Stimulated activated CD4-positive, alpha-beta T cell treated with anti-CD3 and anti-CD28 coated beads, Interleukin-1b, Interleukin-23, amount 100 ng/mL, for 48 hours (primary cell): ENCODE measurements at places on chromosomes 12 and 14.

GRCh38 chr12:15966426-15966825 is 55.3 kb downstream of the DERA start:
- no peak for DNase-seq

GRCh38 chr14:73472185-73473114 is 14.1 kb upstream of the NUMB start:
- DNase-seq, result no peak

GRCh38 chr12:123888989-123889388 is 83.6 kb downstream of the CCDC92 start:
- DNase-seq, result no peak

- DNase-seq, result no peak
Observed at GRCh38 chr12:49049566-49050224, 10.9 kb downstream of the KMT2D start.

DNA sequence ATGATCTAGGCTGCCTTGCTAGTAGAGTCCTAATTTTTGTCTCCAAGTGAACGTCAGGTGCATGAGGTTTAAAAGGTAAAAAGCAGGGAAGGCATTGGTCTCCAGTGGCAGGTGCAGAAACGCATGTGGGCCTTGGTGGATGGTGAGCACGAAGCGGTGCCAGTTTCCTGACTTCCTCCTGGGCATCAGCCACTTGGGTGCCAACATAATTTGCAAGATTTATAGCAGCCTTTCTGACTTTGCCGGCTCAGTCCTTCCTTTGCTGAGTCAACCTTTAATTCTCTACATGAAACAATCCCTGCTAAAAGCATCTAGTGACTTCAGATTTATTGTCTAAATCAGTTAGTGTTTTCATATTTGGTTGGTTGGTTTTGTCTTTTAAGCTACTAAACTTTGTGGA is 355.7 kb upstream of the TMEM132C start:
- DNase-seq, result no peak

DNA sequence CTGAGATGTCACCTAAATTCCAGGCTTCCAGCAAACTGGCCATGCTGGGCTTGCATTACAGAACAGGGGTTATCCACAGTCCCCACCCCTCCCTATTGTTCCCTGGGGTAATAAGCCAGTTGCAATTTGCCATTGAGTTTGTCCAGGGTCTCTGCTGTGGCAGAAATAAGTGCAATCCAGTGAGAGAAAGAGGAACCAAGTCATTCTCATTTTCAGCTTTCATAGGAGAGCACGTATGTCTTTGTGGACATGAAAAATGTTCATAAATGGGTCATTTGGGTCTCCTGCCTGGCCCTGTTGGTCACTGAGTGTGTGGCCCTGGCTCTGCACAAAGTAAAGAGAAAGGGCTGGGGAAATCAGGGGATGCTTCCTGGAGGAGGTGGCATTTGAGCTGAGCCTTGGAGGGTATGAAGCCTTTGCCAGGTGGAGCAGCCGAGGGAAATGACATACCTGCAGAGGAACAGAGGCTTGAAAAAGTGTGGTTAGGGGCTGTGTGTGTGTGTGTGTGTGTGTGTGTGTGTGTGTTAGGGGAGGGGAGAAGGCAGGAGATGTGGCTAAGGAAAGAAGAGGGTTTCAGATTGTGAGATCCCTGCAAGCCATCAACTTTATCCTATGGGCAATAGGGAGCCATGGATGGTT is 29.3 kb downstream of the CMKLR1 start:
- no peak for DNase-seq

DNA sequence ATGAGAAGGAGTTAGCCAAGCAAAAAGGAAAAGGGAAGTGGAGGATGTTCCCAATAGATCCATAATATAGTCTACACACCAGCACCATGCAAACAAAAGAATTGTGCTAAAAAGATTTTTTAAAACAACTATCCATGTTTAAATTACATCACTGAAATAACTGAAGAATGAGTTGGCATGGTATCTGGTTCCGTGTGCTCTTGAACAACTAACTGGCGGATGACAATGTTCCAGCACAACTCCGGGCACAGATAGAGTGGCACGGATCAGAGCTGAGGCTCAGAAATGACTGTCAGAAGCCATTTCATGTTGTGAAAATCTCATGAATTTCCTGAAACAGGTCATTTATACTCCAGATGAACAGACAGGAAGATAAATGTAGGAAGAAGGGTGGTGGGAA is 153.1 kb downstream of the HMGA2 start:
- DNase-seq, result no peak

DNA sequence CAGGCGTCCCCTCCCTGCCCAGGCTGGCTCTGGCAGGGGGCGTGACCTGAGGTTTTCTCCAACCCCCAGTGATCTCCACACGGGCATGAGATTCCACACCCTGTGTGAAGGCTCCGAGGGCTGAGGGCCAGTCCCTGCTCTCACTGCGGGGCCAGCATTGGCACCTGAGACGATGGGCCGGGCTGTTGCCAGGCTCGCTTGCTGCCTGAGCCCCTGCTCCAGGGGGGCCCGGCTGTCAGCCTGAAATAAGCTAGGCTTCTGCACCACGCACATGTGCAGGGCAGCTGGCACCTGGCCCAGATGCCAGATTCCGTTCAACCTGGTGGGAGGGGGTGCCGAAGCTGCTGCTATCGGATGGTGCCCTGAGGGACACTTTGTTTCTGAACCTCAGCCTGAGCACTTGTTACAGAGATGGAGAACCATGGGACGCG is 196.5 kb upstream of the PRMT8 start:
- no peak for DNase-seq

DNA sequence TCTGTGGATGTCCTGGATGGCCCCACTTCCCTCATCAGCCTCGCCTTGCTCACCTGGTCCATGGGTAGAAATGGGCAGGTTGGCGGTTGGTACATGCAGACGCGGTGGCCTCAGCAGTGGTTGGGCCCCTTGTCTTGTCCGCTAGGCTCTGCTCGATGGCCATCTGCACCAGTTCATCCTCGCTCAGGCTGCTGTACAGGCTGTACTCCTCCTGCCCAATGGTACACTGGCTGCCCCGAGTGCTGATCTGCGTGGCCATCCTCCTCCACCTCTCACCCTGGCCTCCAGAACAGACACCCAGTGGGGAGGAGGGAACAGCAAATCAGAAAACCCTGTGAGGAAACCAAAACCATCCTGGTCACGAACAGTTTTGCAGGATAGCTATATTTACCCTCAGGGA is 12.1 kb downstream of the ASB2 start:
- no peak for DNase-seq

DNA sequence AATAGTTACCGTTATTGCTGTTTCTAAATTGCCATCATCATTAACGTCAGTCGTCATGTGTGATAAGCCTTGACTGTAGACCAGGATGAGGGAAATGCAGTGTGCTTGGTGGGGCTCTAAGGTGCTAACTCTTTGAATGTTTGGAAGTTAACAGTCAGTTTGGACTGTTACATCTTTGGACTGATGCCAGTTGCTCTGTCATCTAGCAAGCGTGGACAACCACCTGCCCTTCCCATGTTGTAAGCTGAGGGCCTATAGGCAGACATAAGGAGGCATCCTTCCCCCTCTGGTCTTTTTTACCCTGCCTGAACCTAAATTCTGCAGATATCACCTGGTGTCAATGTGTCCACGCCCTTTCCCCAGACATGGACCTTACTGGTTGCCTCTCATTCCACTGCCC is 94.4 kb downstream of the PPP2R5C start:
- no peak for DNase-seq

DNA sequence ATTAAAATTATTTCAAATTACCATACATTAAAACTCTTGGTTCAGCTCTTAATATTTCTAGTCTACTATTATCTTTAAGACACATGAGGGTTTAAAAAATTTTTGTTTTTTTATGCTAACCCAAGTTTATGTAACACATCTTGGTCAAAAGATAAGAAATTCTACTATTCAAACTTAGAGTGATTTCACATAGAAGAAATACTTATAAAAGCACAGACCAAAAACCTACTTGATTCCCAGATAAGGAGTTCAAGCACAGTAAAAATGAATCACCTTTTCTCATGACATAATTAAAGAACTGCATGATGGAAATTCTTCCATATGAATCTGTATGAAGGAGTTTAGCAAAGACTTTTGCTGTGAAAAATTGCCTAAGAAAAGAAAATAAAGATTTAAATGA is 13.9 kb downstream of the PPP2R3C start:
- DNase-seq, result no peak

GRCh38 chr12:97520106-97520505 is 57.5 kb downstream of the RMST start:
- no peak for DNase-seq

DNA sequence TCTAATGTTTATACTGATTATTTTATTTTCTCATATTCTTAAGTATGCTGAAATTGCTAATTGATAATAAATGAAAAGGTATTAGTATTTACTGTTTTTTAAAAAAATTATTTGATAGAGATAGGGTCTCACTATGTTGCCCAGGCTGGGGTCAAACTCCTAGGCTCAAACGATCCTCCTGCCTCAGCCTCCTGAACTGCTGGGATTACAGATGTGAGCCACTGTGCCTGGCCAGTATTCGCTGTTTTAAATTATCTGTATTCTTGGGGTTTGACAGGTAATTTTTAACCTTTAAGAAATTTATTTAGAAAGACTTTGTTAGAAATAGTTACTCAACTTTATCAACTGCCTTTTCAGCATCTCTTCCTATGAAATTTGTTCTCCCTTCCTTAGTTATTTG is 32.2 kb downstream of the RAN start:
- DNase-seq, result no peak

DNA sequence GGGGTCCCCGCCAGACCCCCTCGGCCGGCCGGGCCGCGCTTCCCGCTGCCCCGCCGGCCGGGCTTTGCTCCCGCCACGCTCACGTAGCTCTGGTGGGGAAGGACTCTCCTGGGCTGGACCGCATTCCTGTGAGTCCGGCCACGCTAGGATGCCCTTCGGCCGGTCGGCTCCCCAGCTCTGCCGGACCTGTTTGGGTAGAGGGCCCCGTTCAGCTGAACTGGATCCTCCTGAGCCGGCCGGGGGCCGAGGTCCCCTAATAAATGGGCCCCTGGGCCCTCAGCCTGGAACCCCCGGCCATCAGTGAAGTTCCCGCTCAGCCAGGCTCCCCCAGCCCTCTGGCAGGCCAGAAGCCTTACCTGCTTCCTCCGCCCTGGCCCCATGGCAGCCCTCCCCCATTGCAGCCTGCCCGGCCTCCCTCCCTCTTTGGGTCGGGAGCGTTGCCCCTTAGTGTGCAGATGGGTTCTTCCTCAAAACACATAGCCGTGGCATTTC is 593 bp downstream of the UNC119B start:
- peak; percentile 21 for DNase-seq

DNA sequence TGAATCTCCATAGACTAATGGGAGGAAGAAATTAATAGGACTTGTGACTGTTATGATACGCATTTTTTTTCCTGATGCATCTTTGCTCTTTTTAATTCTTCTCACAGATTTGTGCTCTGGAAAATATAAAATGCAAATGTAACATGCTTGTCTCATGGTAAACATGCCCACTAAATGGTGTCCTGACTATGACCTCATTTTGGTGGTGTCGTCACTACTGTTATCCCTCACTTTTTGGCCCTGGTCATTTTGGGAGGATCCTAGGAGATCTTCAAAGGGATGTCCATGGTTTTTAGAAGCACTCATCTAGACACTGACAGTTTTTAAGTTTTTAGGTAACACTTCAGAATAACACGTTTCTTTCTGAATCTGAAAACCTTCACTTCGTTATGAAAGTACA is 790.8 kb upstream of the FBXO33 start:
- DNase-seq, result no peak

- DNase-seq, result no peak
Observed at GRCh38 chr12:40020261-40020691, 85.6 kb downstream of the SLC2A13 start.

GRCh38 chr12:3085341-3086139 is 8.4 kb downstream of the TSPAN9 start:
- no peak for DNase-seq

GRCh38 chr14:66782853-66783252 is 274.9 kb downstream of the GPHN start:
- DNase-seq, result no peak

DNA sequence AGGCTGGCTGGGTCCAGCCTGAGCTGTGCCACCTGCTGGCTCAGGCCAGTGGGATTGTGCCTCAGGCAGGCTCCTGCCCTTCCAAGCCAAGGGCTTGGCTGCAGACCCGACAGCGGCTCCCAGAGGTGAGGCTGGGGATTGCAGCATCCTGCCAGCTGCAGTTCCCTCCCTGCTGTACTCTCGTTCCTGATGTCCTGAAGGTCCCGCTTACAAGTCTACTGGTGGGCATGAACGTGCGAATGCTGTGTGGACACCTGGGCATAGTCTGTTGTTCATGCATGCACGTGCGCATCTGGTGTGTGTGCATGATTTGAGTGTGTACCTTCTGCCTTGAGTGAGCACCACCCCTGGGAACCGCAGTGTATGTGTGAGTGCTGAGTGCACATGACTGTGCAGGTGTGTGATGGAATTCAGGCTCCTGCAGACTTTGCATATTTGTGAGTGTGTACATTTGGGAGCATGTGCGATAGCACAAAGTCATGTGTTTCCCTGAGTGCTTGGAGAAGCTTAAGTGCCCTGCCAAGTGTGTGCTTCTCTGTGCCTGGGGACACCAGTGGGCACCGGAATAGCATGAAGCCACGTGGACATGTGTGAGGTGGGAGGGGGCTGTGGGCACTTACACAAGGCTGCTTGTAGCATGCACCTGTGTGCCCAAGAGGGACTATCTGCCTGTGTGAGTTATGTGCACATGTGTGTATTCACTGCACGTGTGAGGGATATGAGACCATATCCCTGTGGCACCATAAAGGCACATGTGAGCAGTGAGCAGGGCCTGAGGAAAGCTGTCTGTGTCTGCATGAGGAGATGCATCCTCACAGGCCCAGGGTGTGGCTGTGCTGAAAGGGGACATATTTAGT is 19.3 kb upstream of the KRT7 start:
- DNase-seq, result peak; percentile 47

DNA sequence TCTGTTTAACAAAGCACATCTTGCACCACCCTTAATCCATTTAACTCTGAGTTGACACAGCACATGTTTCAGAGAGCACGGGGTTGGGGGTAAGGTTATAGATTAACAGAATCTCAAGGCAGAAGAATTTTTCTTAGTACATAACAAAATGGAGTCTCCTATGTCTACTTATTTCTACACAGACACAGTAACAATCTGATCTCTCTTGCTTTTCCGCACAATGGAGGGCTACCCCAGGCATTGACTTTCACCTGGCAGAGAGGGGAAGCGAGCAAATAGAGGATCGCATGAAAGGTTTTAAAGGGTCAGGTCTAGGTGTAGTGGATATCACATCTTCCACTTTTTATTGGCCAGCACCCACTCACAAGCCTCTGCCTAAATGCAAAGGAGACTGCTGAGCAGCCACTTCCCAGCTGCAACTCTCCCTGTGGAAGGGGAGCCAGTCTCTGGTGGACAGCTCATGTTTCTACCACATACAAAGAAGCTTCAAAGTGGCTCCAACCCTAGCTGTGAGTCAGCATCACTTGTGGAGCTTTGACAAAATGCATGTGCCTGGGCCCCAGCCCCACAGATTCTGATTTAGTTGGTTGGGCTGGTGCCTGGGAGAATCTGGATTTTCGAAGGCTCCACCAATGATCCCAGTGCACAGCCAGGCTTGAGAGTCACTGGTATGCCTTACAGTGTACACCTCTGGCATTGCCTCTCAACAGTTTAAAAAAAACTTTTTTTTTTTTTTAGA is 7.2 kb upstream of the FNTB start:
- DNase-seq, result no peak

GRCh38 chr14:71142375-71143038 is 235.2 kb downstream of the PCNX1 start:
- peak; percentile 20 for DNase-seq
